HAP-1 (cell line): ENCODE measurements at places on chromosomes 7 and 10.

DNA sequence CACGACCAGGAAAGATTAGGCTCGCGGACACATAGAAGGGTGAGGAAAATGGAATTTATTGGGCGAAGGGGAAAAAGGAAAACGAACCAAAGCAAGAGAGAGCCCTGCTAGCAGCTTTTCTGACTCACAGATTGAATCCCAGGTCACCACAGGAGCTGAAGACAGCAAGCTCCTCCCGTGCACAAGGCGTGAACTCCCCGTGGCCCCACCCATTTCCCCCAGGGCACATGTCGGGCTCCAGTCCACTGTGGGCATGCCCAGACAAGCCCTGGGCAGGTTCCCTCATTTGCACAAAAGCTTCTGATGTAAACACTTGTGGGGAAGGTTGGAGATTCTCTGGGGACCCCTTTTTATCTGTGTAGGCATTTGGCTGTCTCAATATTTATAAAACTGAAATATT lies 582.4 kb downstream of the SUGCT start:
- peak; percentile 85 for DNase-seq

DNA sequence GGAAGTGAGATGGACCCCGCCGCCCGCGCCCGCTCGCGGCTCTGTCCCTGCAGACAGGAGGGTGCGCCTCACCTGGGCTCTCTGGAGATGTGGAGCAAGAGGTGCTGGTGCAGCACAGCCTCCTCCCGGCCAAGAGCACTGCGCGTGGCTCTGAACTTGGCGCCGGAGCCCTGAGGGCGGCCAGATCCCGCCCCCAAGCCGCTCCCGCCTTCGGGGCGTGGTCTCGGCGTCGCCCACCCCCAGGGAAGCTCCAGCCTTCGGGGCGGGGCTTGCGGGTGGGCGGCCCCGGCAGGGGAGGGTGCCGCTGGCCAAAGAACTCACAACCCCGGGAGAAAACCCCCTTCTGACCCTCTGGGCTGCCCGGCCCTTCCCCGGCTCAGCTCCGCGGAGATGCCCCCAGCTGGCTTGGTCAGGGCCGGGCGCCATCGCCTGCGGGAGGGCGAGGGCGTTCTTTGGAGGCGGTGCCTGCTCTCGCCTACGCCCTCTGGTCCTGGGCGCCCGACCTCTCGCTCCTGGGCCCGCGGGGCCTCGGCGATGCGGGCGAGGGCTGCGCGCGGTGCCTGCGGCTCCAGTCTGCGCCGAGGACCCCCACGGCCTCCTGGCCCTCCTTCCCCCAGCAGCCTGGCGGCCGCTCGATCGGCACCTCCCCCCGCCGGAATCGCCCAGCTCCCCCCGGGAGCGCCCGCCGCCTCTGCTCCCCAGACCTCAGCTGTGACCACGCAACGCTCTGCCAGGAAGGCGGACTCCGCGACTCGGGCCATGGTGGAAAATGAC lies at the start of gene ZNF488:
ZNF488 (minus strand) TSS at position 146 of the 774 bp plus-strand sequence. CDS start 15,464 bp downstream, outside the sequence.
- peak; percentile 58 for DNase-seq

DNA sequence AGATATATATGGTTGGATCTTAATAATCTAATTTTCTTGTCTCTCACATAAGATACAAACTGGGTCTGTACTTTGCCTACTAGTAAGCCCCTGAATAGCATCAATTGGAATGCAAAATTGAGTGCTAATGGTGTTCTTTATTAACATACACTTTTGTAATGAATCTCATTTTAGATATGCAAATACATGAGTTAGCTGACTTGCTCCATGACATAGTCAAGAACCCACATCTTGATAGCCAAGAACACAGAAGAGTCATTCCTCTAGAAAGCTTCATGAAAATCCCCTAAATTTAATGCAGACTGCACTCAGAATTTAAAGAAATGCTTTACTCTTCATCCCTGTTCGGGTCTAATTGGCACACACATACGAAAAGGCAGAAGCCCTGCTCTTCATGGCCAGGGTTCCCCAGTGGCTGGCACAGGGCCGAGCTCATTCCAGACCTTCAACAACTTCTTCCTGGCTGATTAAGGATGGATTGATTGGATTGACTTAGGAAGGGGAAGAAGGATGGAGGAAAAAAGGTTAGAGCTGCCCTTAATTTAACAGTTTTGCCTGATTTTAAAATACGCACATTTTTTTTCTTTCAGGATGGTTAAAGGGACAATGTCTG lies 431.1 kb upstream of the KLF6 start:
- DNase-seq: no peak

DNA sequence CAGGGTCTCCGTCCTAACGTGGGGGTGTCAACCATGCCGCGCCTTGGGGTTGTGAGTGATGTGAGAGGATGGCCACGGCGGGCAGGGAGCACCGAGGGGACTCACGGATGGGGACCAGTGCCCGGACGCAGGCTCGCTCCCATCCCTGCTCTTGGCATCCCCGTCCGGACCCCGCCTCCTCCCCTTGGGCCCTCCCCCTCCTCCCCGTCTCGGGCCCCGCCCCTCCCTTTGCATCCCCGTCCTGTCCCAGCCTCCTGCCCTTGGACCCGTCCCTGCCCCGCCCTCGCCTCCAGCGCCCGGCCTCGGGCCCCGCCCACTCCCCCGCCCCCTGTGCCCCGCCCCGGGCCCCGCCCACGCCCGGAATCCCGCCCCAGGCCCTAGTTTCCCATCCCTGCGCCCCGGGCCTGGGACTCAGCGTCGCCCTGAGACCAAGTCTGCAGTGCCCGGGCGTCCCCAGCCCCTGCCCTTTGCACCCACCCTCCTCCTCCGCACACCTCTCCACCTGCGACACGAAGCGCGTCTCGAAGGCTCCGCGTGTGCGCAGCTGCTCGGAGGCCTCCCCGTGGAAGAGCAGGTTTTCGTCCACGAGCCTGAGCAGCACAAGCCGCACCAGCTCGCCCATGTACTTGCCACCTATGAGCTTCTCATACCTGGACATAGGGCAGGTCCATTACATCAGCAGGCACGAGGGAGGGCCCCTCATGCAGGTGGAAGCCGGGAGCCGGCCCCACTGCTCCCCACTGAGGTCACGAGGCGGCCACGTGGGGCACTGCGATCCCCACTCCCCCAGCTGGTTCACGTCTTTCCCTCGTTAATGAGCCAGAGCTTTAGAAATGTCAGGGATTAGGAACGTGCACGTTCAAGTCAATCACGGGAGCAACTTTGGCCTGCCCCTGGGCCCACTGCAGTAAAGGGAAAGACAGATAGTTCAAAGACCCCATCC lies 5.1 kb upstream of the MYL7 start:
- peak; percentile 95 for DNase-seq

DNA sequence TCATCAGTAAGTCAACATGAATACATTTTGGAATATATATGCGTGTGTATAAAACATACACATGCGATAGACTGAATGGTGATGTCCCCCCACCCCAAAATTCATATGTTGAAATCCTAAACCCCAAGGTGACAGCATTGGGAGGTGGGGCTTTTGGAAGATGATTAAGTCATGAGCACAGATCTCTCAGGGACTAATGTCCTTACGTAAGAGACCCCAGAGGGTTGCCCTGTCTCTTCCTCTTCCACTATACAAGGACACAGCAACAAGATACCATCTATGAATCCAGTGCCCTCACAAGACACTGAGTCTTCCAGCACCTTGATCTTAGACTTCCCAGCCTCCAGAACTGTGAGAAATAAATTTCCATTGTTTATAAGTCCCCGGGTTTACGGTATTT lies 22.5 kb downstream of the DRGX start:
- no peak for DNase-seq

- DNase-seq: no peak
Observed at GRCh38 chr7:118836933-118837332, 612.4 kb downstream of the ANKRD7 start.

DNA sequence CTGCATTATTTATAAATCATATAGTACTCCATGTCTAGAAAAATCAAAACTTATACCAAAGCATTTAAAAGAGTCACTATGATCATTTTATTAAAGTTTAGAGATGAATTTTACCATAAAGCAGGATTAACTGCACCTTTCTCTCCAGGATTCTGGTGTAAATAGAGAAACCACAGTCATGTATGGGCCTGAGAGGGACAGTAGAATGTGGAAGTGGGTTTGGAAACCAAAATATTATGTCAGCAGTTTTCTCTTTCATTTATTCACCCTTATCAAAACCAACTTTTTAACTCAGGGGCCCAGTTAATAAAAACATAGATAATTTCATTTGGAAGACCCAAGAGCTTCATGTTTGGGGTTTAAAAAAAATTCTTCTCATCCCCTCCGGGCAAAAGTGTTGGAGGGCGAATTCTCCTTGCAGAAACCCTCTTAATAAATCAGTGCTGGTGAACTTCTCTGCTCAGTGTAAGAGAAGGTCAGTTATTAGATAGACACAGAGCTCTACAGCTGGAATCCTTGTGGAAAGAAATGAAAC lies 266.2 kb downstream of the CREB5 start:
- no peak for DNase-seq

- no peak for DNase-seq
Observed at GRCh38 chr10:92742331-92743228, 52.8 kb downstream of the HHEX start.

- peak; percentile 15 for DNase-seq
Observed at GRCh38 chr7:81715984-81716588, 53.8 kb downstream of the HGF start.

DNA sequence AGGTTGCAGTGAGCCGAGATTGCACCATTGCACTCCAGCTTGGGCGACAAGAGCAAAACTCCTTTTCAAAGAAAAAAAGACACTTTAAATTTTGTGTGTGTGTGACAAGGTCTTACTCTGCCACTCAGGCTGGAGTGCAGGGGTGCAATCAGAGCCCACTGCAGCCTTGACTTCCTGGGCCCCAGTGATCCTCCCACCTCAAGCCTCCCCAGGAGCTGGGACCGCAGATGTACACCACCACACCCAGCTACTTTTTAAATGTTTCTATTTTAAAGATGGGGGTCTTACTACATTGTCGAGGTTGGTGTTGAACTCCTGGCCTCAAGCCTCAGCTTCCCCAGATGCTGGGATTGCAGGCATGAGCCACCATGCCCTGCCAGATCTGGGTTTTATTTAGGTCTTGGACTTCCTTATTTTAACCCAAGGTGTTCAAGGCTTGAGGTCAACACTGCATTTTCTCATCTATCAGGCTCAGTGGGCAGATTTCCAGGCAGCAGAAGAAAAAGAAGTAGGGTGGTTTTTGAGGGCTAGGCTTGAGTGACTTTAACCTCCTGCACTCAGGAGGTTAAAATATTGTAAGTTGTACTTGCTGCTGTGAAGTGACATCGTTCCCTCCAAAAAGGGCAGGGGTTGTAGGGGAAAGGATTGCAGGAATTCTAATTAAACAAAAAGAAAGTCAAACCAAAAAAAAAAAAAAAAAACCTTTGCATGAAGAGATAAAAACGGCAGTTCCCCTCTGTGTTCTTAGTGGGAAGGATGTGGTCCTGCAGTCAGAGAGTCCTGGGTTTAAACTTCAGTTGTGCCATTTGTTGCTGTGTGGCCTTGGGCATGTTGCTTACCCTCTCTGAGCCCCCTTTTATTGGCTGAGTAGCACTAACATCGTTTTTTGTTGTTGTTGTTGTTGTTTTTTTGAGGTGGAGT lies 71.5 kb downstream of the CARD11 start:
- DNase-seq: no peak

- DNase-seq: no peak
Observed at GRCh38 chr10:19848226-19848985, 32.2 kb downstream of the PLXDC2 start.

DNA sequence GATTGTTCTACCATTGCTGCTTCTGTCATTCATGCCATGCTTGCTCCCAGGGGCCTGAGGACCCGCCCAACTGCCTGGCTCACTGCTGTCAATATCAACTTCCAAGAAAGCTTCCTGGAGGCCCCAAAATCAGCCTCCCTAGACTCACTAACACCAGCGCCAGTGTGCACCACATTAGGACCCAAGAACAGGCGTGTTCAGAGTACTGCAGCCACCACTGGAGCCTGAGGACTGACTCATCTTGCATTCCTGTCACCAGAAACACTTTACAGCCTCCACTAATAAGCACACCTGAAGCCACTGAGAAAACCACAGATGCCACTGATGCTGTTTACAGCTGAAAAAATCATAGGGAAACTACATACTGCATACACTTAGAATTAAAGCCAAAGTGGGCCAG lies 1284.3 kb downstream of the TYW1 start:
- DNase-seq: no peak

- DNase-seq: no peak
Observed at GRCh38 chr7:34269084-34269483, 363.7 kb downstream of the BMPER start.

GRCh38 chr10:76961841-76962240 lies 675.8 kb downstream of the KCNMA1 start:
- DNase-seq: no peak
